ENCODE measurements at places on chromosomes 4 and X.

DNA sequence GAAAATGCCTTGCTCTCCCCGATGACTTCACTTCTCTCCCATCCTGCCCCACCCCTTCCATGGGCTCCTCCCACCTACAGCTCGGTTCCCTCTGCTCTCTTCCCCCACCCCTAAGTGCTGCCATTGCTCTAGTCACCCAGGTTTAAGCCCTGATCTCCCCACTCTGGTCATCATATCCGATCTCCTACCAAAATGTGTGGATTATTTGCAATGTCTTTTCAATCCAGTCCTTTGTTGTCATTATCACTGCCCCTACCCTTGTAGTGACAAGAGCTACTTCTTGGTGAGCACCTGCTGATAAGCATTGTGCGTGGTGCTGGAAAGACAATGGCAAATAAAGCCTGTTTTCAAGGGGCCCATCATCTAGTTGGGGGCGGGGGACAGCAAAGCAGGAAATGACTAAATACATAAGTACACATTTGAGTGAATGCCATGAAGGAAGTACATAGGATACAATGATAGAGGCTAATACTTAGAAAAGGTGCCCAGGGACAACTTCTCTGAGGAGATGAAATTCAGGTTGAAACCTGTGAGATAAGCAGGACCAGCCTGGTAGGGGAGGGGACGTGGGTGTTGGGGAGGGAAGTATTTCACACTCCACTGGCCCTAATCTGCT, 63.8 kb downstream of the DLG3 start:
- DNase-seq = no peak

GRCh38 chr4:48058617-48059530, 42.3 kb downstream of the NIPAL1 start:
- no peak for DNase-seq

GRCh38 chrX:100625985-100626491, 10.6 kb downstream of the TSPAN6 start:
- no peak for DNase-seq

DNA sequence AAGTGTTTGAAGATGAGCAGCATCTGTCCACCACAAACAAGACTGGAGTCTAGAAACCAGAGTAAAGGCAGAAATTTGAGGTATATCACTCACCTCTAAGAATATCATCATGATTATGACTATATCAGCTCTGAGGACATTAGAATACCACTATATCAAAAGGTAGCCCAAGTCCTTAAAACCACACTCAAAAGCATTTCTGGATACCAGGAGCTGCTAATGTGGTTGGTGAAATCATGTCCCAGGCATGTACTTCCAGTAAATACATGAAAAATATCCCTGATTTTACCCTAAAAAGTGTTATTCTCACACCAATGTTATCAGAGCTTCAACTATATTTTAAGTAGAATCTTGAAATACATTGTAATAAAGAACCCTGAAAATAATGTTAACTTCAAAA, 136.3 kb upstream of the SMAD1 start:
- no peak for DNase-seq

Measured in anterior cingulate cortex (tissue), 58 donors.